ENCODE measurements at places on chromosomes 2 and 18.

- DNase-seq: no peak
Measured at GRCh38 chr2:28164280-28164801, 228.3 kb upstream of the FOSL2 start.

DNA sequence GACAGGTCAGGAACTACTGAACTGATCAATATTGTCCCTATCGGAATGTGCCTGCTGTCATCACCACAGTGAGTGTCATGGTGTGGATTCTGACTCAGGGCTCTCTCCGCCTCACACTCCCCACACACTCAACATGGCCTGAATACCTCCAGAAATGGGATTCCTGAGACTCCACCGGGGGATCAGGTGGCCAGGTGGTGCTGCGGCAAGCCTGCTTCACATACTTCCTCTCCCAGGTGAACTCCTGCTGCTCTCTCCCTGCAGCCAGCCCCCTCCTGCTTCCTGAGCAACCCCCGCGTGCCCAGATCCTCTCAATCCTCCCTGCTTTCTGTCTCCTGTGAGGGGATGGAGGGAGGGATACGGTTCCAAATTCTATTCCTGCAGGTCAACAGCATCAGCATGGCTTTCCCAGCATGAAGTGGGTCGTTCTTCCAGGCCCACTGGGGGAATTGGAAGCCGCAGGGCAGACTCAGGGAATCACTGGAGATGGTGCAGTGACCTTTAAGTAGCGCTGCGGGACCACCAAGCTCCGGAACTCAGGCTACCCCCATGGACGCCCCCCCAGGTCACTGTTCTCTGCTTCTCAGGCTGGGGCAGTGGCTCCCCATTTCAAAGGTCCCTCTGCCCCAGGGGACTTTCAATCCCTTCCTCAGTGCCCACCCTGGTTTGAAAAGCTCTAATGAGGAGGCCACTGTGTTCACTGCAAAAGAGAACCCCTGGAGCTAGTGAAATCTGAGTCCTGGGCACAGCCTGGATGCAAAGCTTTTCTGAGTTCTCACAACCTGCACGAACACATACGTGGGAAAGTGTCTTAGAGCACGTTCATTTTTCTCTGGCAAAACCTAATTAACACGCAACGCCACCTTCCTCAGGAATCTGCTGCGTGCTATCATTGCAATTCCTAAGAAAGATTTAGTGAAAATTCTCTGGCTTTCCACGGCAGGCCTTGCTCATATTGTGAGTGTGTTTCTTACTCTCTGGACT is 168.4 kb downstream of the ZFP36L2 start:
- no peak for DNase-seq

DNA sequence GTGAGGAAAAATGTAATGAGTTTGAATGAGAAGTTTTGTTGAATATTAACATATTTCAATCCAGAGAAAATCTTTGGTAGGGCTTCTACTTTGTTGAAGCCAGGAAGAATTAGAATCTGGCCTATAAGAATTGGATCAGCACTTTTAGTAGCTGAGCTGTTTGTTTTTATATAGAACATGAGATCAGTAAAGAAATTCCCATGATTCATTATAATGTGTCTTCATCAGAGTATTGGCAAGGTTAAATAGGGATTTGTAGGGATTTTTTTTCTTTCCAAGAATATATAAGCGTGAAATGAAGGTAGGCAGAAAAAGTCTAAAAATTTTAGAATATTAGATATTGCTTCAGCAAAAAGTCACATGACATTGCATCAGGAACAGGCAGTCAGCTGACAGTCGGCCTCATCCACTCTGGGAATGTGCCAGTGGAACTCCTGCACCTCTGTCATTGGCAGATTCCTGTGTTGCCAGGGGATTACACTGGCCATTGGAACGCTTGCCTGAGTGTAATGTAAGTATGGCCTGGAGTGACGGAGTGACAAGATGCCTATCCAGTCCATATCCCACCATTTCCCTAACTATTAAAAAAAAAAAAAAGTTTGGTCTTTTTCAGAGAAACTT is 60.6 kb downstream of the SERTAD2 start:
- no peak for DNase-seq

- DNase-seq: no peak
Measured at GRCh38 chr2:200578778-200579177, 7.0 kb upstream of the AOX1 start.

DNA sequence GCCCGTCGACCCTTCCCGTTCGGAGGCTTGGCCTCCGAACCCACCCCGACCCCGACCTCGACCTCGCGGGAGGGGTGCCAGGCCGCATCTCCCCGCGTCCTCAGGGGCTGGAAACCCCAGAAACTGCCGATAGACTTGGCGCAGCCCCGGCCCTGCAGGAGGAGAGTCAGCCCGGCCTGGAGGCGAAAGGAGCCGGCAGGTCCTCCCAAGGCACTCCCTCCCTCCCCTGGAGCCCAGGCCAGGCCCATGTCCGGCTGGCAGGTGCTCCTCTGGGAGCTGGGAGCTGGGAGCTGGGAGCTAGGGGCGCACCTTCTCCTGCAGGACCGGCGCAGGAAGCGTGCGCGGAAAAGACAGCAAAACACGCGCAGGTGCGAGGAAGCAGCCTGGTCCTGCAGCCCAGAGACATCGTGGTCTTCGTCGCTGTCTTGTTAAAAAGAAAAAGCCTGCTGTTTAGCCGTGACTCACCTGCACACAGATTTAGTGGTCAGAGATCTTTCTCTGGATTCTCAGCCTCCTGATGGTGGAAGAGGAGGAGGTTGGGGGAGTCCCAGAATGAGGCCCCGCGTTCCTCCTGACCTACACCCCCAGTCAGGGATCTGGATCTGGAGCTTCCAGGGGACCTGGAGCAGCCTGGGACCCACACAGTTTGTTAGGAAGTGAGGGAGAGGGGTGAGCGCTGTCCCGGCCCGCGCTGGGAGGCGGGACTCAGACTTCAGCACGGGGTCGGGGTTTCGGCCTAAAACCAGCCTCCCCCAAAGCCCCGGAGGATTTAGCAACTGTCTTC is 660 bp upstream of the MBP start:
- no peak for DNase-seq

- no peak for DNase-seq
Measured at GRCh38 chr2:69780921-69781320, 39.0 kb downstream of the ANXA4 start.

DNA sequence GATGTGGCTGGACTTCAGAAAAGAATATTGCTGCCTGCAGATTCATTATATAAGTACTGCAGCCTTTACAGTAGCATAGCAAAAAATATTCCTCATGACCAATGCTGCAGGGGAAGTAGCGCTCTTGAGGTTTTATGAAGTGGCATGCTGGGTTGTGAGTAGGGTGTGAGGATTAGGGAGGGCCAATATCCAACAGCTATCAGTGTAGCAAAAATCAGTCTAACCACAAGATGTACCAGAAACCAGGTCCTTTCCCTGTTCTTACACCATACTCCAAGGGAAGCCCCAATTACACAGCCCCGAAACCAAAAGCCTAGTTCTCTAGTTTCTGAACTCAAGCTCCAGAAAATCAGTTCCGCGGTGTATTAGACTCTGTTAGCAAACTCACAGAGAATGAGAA is 1082.2 kb upstream of the DDX18 start:
- no peak for DNase-seq

DNA sequence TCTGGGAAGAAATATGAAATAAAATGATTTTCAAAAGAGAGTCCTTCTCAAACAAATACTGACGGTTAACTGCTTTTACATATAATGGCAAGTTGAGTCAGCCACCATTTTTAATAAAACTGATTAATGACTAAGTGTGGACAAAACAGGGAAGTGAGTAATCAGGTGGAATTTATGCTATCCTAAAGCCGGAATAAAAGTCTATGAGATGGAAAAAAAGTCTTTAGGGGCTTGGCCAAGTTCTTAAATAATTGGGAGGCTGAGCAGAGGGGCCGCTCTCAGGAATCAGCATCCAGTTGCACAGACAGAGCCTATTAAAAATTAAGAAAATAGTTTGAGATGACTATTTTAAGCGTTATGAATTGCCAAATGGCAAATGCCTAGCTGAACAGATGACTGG is 58.6 kb upstream of the AFF3 start:
- DNase-seq: no peak

- no peak for DNase-seq
Measured at GRCh38 chr18:11269257-11269656, 119.9 kb upstream of the PIEZO2 start.

DNA sequence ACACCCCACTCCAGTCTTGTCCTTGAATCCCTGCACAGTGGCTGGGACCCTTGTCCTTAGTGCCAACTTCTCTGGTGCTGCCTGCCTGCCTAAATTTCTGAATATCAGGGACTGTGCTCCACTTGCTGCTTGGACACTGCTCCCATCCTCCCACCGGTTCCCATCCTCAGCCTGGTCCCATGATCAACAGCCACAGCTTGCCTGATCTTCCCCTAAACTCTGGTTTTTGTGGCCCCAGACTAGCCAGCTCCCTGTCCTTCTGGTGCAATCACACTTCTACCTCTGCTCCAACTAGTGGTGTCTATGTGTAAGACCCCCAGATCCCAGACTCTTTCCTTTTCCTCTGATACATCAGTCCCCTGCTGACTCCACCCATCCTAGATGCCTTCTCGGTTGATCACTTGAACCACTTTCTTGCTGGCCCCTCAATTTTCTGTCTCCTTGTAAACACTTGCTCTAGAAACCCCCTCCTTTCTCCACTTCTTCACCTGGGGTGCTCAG is 37.2 kb upstream of the POLE4 start:
- no peak for DNase-seq

DNA sequence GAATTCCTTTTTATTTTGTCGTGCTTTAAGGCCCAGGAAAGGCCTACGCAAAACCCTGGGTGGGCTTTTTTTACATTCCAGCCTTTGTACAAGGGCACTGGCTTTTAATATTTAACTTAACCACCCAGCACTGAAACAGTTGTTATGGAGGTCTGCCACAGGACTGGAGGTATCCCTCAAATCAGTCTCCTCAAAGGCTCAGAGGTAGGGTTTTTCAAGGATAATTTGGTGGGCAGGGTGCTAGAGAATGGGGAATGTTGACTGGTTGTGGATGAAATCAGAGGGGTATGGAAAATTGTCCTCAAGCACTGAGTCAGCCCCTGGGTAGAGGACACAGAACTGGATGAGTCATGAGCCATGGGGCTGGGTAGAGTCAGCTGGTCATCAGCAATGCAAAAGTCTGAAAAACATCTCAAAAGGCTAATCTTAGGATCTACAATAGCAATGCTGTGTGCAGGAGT is 443.1 kb downstream of the THSD7B start:
- DNase-seq: no peak

- DNase-seq: no peak
Measured at GRCh38 chr18:73670039-73670438, 477.6 kb downstream of the FBXO15 start.

Data from stimulated activated naive CD4-positive, alpha-beta T cell treated with Interleukin-2 at 50 U/mL for 16 hours (primary cell).